HEK293T (cell line): ENCODE measurements at places on chromosomes 4 and X.

GRCh38 chrX:30887721-30888120 lies 1.3 kb downstream of the TAB3 start:
- DNase-seq = no peak

GRCh38 chrX:110159235-110159634 lies 156.3 kb downstream of the TMEM164 start:
- no peak for DNase-seq

- DNase-seq = no peak
Measured at GRCh38 chr4:71202705-71203104, 136.1 kb upstream of the SLC4A4 start.

DNA sequence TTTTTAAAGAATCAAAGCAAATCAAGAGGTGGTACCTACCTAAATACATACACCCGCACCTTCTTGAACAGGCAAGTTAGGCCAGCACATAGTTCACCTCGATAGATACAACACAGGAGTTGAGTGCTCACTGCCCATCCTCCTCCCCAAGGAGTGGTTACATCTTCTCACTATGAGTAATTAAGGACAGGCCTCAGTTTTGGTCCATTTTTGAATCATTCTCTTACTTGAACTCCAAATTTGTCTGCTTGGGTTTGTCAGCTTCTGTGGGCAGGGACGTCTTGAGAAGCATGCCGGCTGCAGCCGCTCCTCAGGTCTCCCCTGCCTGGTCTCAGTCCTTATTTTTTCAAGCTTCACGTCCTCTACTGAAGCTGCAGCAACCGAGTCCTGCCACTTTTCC lies 190.6 kb upstream of the RBPJ start:
- no peak for DNase-seq

DNA sequence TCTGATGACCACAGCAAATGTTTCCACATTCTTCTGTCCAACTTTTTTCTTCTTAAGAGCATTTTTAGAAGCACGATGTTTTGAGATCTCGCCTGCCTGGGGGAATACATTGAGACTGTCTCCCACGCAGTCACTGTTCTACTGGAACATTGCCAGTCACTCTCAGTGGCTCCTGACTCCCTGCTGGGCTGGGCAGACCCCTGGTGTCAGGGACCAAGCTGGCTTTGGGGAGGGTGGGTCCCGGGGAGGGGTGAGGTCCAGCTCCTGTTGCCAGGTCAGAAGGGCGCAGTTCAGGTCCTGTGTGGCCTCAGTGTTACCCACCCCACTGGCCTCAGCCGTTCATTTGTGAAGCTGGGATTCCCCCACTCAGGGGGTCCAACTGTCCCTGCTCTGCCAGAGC lies 18.9 kb upstream of the ABLIM2 start:
- no peak for DNase-seq

DNA sequence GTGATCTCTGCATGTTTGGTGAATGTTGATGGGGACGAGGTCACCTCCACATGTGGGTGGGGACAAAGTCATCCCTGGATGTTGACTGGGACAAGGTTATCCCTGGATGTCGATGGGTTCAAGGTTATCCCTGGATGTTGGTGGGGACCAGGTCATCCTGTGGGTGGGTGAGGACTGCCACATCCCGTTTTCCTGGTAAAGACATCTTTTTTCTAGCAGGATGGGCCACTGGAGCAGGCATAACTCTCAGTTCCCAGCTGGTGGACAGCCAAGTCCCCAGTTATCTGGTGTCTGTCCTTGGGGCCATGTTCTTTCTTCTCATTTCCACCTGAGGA lies 28.3 kb upstream of the PLCXD1 start:
- no peak for DNase-seq

DNA sequence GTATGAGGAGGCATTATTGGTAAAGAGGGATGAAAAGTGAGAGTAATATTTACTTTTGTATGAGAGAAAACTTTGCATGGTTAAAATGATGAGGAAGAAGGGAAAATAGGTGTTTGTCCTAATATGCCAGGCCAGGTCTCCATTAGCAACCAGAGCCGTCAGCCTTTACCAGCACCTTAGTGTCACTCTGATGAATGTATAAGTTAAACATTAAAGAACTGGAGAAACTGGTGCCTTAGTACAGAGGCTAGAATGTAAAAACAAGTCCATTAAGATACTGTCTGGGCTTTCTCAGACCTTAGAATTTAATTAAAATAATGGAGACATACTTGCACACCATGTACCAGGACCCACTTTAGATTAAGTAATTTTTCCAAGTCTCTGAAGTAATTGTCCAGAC lies 222.3 kb downstream of the FAM47A start:
- no peak for DNase-seq

DNA sequence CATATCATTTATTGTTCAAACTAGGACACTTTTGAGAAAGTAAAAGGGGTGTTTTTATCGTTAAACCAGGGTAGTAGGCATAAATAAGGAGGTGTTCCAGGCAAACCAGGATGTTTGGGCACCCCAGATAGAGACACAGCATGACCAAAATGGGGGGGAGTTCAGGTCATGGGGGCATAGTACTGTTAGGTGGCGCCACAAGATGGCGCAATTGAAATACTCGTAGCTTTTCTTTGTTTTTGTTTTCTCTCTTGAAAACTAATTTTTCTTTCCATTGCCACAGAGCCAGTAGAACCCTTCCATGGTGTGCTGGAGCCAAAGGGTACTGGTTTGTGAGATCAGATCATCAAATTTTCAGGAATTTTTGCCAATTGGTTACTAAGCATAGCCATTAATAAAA lies 283.4 kb downstream of the BCOR start:
- DNase-seq = peak; percentile 22

- no peak for DNase-seq
Measured at GRCh38 chr4:3518511-3518880, 13.7 kb downstream of the LRPAP1 start.

DNA sequence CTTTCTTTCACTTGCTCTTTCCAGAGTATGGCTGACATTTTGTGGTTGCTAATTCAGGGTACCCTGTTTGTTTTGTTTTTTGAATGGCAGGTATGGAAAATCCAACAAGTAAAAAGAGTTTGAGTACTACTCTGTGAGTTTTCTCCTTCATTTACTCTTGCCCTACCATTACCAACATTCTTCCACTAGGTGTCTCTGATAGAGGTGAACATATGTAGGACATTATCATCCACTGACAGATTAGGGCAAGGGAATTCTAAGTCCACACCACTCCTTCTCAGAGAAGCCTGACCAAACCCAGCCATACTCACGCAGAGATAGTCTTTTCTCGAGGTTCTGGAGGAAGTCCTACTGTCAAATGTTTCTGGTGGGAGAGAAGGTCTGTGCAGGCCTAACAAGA lies 36.7 kb upstream of the HDAC8 start:
- DNase-seq = peak; percentile 29

GRCh38 chr4:53830511-53830910 lies 233.9 kb downstream of the CHIC2 start:
- DNase-seq = no peak

DNA sequence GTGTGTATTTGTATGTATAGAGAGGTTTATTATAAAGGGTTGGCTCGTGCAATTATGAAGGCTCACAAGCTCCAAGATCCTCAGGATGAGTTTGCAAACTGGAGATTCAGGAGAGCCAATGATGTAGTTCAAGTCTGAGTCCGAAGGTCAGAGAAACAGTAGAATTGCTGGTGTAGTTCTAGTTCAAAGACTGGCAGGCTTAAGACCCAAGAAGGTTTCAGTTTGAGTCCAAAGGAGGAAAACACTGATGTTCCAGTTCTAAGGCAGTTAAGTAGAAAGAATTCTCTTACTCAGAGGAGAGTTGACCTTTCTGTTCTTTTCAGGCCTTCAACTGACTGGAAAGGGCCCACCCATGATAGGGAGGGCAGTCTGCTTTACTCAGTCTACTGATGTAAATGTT lies 89.1 kb downstream of the PTPN13 start:
- DNase-seq = no peak

DNA sequence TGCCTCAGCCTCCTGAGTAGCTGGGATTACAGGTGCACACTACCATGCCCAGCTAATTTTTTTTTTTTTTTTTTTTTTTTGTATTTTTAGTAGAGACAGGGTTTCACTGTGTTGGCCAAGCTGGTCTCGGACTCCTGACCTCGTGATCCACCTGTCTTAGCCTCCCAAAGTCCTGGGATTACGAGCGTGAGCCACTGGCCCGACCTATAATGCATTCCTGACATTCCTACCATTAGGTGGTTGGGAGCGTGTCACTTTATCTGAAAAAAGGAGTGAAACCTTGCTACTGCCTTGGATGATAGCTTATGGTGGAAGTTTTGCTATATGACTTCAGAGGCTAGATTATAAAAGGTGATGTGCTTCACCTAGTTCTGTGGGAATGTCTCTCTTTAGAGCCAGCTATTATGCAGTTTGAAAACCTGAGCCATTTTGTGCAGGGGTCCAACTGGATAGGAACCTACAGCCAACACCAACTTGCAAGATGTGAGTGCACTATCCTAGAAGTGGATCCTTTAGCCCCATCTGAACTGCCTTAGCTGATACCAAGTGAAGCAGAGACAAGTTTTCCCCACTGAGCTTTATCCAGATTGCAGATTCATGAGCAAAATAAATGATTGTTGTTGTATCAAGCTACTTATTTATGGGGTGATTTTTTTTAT lies 29.8 kb upstream of the EMCN start:
- no peak for DNase-seq

DNA sequence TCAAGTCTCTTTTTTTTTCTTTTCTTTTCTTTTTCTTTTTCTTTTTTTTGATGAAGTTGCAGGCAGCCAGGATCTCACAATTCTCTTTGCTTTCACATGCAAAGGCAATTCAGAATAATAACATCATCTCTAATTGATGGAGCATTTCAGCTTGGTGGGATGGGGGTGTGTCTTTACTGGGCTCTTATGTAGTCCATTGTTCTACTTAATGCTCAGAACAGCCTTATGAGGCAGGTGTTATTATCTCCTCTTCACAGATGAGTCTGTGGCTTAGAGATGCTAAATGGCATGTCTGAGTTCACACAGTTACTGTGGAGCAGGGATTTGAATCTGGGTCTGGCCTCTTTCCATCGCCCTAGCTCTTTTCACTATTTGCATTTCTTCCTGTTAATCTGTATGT lies 70.2 kb downstream of the TRPC5 start:
- no peak for DNase-seq

- DNase-seq = no peak
Measured at GRCh38 chrX:109199726-109200125, 282.2 kb downstream of the GUCY2F start.

DNA sequence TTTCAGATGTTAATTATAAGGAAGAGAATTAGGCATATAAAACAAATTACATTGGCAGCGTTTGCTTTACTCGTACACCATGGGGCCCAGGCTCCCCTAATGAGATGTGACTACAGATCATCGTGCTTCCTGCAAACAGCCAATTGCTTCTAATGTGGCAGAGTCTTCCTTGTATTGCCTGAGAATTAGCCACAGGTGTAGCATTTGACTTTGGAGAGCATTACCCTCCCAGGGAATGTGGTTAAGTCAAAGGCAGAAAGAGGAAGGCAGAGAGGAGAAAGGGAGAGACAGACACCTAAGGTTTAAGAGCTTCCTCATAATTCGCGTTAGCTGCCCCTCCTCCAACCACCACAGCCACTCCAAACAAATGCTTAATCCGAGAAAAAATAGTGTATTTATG lies 97.0 kb downstream of the MID1IP1 start:
- no peak for DNase-seq

DNA sequence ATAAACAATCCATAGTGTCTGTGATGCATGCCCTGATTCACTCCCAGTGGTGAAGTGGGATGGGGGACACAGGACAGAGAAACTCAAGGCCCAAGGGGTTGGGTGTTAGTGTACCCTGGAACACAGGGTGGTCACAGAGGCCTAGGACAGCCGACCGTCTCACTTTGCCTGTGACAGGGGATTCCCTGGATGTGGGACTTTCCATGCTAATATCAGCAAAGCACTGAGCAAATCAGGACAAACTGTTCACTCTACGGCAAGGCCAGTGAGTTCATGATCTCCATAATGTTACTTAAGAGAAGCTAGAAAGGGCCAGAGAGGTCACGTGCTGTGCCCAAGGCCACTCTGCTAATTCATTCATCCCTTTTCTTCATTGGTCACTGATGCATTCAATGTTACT lies 158.7 kb upstream of the RBPJ start:
- no peak for DNase-seq

- DNase-seq = no peak
Measured at GRCh38 chrX:101160001-101160400, 59.6 kb upstream of the DRP2 start.

DNA sequence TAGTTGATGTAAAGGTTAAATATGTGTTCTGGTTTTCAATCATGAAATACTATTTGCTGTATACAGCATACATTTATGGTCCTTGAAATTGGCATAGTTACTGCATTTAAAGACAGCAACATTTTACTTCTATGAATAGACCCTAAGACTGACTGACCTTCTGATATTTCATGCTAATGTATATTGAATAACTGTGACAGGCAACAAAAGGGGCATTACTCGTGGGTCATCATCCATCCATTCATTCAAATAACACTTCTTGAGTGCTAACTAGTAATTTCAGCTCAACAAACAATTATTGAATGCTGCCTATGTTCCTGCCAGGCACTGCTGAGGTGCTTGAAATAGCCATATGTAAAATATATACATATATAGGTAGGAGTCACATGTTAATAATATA lies 92.8 kb upstream of the ADAMTS3 start:
- no peak for DNase-seq

- no peak for DNase-seq
Measured at GRCh38 chr4:152943672-152944071, 7.5 kb downstream of the FHDC1 start.

DNA sequence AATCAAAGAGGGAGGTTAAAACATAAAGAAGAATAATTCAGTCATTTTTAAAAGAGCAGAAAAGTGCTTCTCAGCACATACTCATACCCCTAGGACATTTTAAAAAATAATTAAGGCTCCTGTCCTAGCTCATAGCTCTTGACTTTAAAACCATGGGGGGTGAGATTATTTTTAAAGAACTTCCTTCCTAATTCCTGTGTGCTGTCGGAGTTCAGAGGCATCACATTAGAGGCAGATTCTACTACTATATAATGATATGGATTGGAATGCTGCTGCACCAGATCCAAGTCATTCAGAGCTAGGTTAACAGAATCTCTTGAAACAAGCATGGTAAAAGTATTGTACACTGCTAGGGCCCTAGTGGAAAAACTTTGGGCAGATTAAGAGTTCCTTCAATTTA lies 456.5 kb upstream of the ADGRL3 start:
- DNase-seq = no peak

DNA sequence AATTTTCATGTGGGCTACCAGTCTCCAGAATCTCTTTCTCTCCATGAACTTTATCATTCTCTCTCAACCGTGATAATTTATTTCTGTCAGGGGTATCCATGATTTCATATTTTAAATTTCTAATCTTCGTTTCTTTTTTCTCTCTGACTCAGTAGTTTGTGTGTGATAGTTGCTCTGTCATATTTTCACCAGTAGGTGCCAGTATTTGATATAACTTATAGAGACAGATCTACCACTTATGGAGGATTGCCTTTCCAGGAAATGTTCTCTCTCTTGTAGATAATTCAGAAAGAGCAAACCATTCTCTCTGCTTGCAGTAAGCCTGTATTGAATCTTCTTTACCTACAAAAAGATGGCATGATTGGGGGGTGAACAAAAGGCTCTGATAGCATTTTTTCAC lies 79.3 kb upstream of the DYNLT3 start:
- DNase-seq = peak; percentile 46

- DNase-seq = no peak
Measured at GRCh38 chr4:105154576-105154975, 7.9 kb downstream of the TET2 start.
